NCI-H446 treated with DMSO at 0.1 percent for 48 hours (cell line): ENCODE measurements at places on chromosomes 4 and X.
A peak's percentile ranks its signal among the peaks of the same experiment; 100 is the strongest.

- DNase-seq, result no peak
Observed at GRCh38 chr4:94349193-94349592, 6.6 kb upstream of the HPGDS start.

DNA sequence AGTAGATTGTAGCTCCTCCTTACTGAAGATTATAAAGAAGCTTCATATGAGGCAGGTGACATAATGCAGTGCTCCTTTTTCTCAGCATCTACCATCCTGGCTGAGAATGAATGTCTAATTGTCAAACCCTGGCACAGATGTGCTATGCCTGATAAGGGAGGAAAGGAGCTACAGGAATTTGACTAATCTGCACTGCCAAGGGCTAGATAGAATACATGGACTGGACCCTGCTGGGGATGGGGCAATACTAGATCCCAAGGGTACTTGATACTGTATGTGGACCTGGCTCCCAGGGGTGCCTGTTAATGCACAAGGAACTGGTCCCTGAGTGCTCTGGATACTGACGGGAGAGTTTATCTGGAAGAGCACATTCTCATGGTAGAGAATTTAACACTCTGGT lies 362.2 kb upstream of the EMCN start:
- no peak for DNase-seq

DNA sequence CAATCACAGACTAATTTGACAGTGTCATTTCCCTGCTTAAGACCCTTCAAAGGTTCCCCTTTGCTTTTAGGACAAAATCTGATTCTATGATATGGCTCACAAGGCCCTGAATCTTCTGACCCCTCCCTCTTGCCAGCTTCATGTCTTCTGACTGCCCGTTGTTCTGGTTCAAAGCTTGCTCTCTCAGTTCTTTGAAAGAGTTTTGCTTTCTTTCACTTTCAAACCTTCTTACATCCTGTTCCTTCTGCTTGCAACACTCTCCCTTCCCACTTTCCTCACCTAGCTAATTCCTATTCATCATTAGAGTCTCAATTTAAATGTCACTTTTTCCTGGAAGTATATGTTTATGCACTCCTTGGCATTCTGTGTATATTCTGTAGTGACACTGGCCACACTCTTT lies 299.2 kb downstream of the IDS start:
- no peak for DNase-seq

DNA sequence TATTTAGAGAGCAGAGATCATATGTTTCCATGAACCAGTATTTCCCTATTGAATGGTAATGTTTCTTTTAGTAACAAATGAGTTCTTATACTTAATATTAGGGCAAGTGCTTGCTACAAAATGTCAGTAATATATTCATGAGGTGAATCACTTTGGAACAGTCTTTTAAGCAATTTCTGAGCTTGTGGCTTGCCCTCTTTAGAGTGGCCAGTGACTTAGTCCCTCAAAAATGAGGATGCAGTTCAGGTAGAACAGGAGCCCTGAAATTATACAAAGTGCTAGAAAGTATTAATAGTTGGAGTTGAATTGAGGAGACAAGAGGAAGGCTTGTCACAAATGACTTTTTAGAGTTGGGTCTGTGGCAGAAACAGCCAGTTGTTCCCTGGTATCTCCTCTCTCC lies 53.4 kb upstream of the PITX2 start:
- DNase-seq, result no peak

DNA sequence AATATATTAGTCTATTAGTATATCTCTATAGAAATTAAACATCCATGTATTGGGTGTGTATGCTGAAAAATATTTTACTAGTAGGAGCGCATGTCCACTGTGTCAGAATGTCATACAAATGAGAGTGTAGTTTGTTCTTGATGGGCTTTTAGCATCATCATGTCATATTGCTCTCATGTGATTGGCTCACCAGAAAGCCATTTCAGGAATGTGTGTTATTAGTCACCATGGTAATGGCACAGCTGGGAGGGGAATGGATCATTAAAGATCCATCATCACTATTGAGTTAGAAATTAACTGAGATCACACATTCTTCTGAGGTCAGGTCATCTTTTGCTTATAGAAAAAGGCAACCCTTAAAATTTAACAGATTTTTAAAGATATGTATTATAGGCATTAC lies 77.3 kb downstream of the PHEX start:
- no peak for DNase-seq

GRCh38 chr4:2933566-2934076 lies 29.6 kb downstream of the NOP14 start:
- no peak for DNase-seq

DNA sequence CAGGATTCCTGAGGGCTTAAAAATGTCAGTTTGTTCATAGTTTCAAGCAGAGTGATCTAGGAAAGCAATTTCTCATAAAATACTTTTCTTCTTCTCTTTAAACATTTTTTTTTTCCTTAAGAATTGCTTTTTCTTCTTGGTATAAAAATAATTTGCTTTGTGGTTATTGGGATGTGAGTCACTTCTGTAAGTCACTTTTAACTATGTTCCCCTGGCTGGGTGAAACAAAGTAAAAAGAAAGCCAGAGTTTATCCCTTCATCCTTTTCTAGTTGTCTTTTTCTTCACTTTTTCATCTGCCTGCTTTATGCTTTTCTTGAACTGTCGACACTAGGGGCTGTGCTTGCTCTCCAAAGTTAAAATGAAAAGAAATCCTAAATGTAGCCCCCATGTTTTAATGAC lies 33.5 kb downstream of the ARSJ start:
- DNase-seq, result no peak

- peak; percentile 26 for DNase-seq
Observed at GRCh38 chr4:121784975-121785374, 16.1 kb upstream of the EXOSC9 start.

DNA sequence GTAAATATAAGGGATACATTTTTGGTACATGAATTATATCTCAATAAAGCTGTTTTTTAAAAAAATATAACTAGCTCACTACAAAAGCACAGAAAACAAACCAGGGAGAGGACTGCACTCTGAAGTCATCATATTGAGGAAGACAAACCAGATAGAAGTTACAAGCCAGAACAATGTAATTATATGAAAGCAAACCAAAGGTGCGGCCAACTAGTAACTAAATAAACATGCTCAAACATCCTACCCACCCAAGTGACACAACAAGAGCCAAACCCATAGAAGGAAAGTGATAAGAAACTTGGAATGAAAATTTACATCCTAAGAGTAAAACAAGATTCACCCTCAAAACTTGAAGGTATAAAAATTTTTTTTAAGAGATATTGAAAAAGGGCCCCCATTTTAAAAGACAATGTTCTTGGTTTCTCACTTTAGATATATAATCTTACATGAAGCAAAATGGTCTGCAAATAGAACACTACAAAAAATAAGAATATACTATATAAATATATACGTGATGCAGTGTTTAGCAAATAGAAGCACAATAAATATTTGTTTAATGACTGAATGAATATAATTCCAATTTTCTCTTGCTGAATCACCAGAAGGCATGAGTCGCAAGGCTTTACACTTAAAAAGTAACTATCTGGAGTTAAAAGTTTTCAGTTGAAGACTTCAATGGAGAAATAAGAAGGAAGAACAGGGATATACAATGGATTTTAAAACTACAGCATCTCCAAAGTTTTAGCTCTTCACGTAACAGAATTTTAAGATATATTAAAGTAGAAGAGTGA lies 4.0 kb upstream of the SH3D19 start:
- no peak for DNase-seq

DNA sequence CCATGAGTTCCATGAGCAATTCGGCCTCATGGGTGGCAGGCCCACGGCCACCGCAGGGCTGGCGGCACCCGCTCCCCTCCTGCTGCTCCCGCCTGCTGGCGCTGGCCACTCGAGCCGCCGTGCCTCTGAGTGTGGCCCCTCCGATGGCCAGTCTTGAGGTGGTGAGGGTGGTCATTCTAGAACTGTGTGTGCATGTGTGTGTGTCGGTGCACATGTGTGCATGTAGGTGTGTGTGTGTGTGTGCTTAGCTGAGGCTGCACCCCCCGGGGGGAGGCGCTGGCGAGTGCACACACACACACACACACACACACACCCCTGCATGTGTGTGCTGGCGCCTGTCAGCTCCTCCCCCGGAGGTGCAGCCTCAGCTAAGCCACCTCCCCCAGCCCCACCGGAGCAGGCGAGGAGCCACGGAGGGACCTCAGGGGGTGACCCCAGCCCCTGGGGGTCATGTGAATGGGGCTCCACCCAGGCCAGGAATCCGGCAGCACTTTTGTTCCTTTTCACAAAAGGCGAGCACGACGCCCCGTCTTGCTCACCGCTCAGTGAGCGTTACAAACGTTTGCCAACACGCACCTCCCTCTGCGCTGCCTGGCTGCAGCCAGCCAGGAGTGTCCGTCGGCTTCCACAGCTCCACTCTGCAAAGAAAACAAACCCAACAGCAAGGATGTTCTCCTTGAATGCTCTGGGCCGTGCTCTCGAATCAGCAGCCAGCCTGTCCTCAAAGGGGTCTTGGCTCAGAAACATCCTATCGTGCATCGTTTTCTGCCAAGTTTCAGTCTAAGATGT lies 29.9 kb downstream of the FGFRL1 start:
- DNase-seq, result no peak

GRCh38 chr4:124631760-124632159 lies 80.8 kb downstream of the ANKRD50 start:
- DNase-seq, result peak; percentile 9

DNA sequence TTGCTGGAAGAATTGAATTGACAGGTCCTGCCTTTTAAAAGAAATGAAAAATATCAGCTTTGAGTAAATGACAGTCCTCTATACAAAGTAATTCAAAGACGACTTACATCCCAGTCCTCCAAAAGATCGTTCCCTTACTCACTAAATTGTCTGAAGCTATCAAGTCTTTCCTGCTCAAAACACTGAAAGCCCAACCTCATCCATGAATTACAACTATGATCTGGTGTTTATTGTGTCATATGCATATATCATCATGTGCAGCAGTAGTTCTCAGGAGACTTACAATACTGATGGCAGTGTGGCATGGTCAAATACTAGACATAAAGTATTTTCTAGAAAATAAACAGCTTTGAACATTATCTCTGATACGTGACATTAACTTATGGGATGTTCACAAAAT lies 97.8 kb downstream of the PDGFC start:
- no peak for DNase-seq

GRCh38 chr4:22668301-22668700 lies 24.4 kb upstream of the GBA3 start:
- DNase-seq, result no peak

DNA sequence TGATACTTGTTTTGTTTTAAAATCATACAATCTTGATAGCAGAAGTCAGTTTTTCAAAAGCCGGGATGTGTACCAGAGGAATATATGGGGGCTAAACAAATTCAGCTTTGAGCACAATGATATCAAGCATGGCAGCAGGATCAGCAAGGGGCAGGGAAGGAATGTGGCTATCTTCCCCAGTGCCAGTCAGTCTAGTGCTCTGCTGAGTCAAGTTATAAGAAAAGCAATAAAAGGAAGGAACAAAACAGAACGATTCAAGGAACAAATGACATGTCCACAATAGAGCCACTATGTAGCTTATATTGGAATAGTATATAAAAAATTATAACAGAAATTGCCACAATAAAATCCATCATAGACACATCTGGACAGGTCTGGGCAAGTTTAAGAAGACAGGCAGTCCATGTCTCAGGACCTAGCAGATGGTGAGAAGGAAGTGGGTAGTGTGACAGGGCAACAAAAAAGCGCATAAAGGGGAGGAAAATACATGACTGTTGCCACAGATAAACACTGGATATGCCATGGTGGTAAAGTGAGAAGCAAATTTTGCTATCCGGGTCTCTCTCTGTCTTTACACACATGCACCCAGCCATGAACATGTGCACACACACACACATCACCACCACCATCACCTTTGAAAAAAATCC lies 518.2 kb upstream of the HTR2C start:
- no peak for DNase-seq

GRCh38 chr4:23135792-23136645 lies 443.3 kb downstream of the GBA3 start:
- DNase-seq, result peak; percentile 30

GRCh38 chr4:37535872-37536271 lies 150.3 kb downstream of the RELL1 start:
- no peak for DNase-seq

- DNase-seq, result no peak
Observed at GRCh38 chr4:1901127-1901526, 29.9 kb downstream of the NSD2 start.

- no peak for DNase-seq
Observed at GRCh38 chr4:154489558-154490233, 1.9 kb downstream of the DCHS2 start.
